Body of pancreas (tissue), 4 donors: ENCODE measurements at places on chromosomes 12 and 14.

GRCh38 chr12:118398524-118398923 lies 22.2 kb downstream of the SUDS3 start:
- no peak for DNase-seq
- H3K4me1 ChIP-seq, result no peaks in the 10 kb centered on the region
- H3K27ac ChIP-seq, result no peak overlapping the region

DNA sequence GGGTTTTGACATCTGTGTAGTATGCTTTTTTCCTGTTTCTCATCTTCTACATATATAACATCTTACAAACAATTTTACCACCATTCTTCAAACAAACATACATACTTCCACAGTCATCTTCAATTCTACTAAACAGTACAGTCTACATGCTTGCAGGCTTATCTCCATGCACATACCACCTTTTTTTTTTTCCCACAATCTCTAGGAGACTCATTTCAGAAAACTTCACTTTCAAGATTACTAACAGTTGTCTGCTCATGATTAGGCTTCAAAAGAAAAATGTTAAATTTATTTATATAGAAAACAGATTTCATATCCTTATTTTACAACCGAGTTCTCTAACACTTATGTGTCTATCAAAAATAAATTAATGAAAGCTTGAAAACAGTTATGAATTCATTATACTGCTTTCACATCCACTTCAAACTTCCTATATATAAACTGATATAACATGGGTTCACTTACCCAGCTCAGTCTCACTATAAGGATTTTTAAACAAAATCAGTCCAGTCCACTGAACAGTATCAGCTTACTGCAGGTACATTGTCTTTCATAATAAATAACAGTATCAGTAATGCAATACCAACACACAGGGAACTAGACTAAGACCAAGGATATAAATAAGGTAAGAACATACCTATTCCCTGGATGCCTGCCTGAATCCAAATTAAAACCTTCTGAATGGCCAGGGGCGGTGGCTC lies 42.5 kb downstream of the LRP6 start:
- no peak overlapping the region for H3K27ac ChIP-seq
- H3K4me1 ChIP-seq, result peaks cover 34% of the 10 kb centered on the region
- H3K36me3 ChIP-seq, result no peaks in the 10 kb centered on the region
- no peak overlapping the region for H3K4me3 ChIP-seq
- no peaks in the 10 kb centered on the region for H3K27me3 ChIP-seq

GRCh38 chr12:26297396-26298070 lies 102.2 kb downstream of the SSPN start:
- no peaks in the 10 kb centered on the region for H3K4me1 ChIP-seq
- H3K36me3 ChIP-seq, result no peaks in the 10 kb centered on the region
- no peaks in the 10 kb centered on the region for H3K27me3 ChIP-seq
- no peak overlapping the region for H3K27ac ChIP-seq
- no peak for DNase-seq
- H3K4me3 ChIP-seq, result no peak overlapping the region

GRCh38 chr12:58537278-58537677 lies 383.0 kb downstream of the LRIG3 start:
- DNase-seq, result no peak
- H3K4me1 ChIP-seq, result no peaks in the 10 kb centered on the region
- H3K27me3 ChIP-seq, result no peaks in the 10 kb centered on the region
- no peaks in the 10 kb centered on the region for H3K36me3 ChIP-seq

- peaks cover 14% of the 10 kb centered on the region for H3K4me1 ChIP-seq
- no peaks in the 10 kb centered on the region for H3K27me3 ChIP-seq
- no peak overlapping the region for H3K27ac ChIP-seq
- no peak overlapping the region for H3K4me3 ChIP-seq
- DNase-seq, result no peak
- peaks cover 6% of the 10 kb centered on the region for H3K36me3 ChIP-seq
These were observed 3.0 kb upstream of the SRSF5 start for GRCh38 chr14:69763761-69764510.

- peaks cover 2% of the 10 kb centered on the region for H3K36me3 ChIP-seq
- no peak for DNase-seq
- H3K27ac ChIP-seq, result peak overlapping the region; percentile 72
- H3K4me3 ChIP-seq, result no peak overlapping the region
- H3K27me3 ChIP-seq, result no peaks in the 10 kb centered on the region
- H3K4me1 ChIP-seq, result peaks cover 34% of the 10 kb centered on the region
These were observed 32.8 kb upstream of the KLHL42 start for GRCh38 chr12:27747111-27747820.
